Esophagus muscularis mucosa (tissue), 4 donors: ENCODE measurements at places on chromosomes 7 and 10. TPM values are rescaled to one million over a fixed set of nuclear protein-coding genes. Genes with fewer than 3 reads are reported as not detected.

GPR22 gene
- not detected for total RNA-seq

MOGAT3 gene
- not detected for total RNA-seq

TMEM120A gene
- total RNA-seq, result 33.0 TPM

CTAGE8 gene
- total RNA-seq, result 0.42 TPM

AHR gene
- 84.8 TPM for total RNA-seq

PLEKHS1 gene
- total RNA-seq, result not detected

GDF2 gene
- total RNA-seq, result not detected

FAM221A gene
- 13.3 TPM for total RNA-seq

SERPINE1 gene
- 9.4 TPM for total RNA-seq

GHRHR gene
- not detected for total RNA-seq

SPDYE6 gene
- total RNA-seq, result not detected

BTBD16 gene
- not detected for total RNA-seq

IFIT1B gene
- total RNA-seq, result not detected

GNGT1 gene
- total RNA-seq, result not detected

LMBR1 gene
- 56.0 TPM for total RNA-seq

GALNT17 gene
- total RNA-seq, result 80.4 TPM

WNT16 gene
- total RNA-seq, result not detected

DUSP5 gene
- 3.8 TPM for total RNA-seq

ADAMTS14 gene
- not detected for total RNA-seq

TOMM7 gene
- total RNA-seq, result 289 TPM

LRIT1 gene
- not detected for total RNA-seq

CPVL gene
- 13.1 TPM for total RNA-seq

NPY4R gene
- total RNA-seq, result not detected

AKR1C4 gene
- total RNA-seq, result not detected

FAM25G gene
- total RNA-seq, result not detected

EBLN1 gene
- not detected for total RNA-seq

NEUROD6 gene
- total RNA-seq, result not detected

PRKAG2 gene
- 60.3 TPM for total RNA-seq

GIMAP8 gene
- 18.5 TPM for total RNA-seq

C10orf88 gene
- total RNA-seq, result 5.5 TPM

CHAT gene
- total RNA-seq, result not detected

IMMP2L gene
- total RNA-seq, result 12.9 TPM

PIP gene
- total RNA-seq, result not detected

AVPI1 gene
- 36.8 TPM for total RNA-seq

PTPRZ1 gene
- total RNA-seq, result 10.3 TPM

VSTM2A gene
- not detected for total RNA-seq

TAS2R3 gene
- 2.1 TPM for total RNA-seq

BMPER gene
- total RNA-seq, result 4.2 TPM

SCD gene
- 7.1 TPM for total RNA-seq
